NCI-H187 (cell line): ENCODE measurements at places on chromosomes 11 and 22.
A peak's percentile ranks its signal among the peaks of the same experiment; 100 is the strongest.

GRCh38 chr11:127193950-127194349 is 193.4 kb upstream of the KIRREL3 start:
- DNase-seq = no peak

GRCh38 chr11:115887727-115888126 is 383.5 kb upstream of the CADM1 start:
- DNase-seq = no peak

GRCh38 chr22:45984316-45984916 is 7.5 kb upstream of the WNT7B start:
- DNase-seq = no peak

- no peak for DNase-seq
Observed at GRCh38 chr11:11442791-11443190, 89.7 kb upstream of the CSNK2A3 start.

DNA sequence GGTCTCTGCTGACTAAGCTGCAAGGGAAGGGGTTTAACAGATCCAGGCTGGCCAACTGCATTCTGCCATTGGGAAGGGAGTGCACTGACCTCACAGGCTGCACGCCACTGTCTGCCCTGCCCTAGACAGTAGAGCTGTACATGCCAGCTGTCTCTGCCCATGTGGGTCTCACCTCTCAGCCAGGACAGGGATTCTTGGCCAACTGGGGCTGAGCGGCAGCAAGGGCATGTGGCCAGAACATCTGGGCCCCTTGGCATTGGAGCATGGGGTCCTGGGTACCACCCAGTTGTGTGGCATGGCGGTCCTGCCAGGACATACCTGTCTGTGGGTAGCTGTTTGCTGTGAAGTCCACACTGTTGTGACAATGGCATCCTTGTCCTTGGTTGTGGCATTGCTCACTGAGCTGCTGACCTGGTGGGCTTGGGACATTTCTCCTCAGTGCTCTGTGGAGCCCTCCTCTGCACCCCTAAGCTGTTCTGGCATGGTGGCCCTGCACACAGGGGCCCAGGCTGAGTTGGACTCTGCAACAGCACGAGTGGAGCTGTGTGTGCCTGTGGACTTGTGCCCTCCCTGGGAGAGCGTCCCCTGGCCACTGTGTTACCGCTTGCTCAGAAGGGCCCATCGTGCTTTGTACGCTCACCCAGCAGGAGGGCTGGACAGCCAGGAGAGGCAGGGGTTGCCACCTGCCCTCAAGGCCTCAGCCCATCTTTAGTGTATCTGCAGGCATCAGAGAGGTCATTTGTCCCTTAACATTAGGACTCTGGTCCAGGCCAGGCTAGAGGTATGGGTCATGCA is 46.7 kb downstream of the MED15 start:
- no peak for DNase-seq

GRCh38 chr22:20296598-20296997 is 23.3 kb downstream of the DGCR6L start:
- no peak for DNase-seq

DNA sequence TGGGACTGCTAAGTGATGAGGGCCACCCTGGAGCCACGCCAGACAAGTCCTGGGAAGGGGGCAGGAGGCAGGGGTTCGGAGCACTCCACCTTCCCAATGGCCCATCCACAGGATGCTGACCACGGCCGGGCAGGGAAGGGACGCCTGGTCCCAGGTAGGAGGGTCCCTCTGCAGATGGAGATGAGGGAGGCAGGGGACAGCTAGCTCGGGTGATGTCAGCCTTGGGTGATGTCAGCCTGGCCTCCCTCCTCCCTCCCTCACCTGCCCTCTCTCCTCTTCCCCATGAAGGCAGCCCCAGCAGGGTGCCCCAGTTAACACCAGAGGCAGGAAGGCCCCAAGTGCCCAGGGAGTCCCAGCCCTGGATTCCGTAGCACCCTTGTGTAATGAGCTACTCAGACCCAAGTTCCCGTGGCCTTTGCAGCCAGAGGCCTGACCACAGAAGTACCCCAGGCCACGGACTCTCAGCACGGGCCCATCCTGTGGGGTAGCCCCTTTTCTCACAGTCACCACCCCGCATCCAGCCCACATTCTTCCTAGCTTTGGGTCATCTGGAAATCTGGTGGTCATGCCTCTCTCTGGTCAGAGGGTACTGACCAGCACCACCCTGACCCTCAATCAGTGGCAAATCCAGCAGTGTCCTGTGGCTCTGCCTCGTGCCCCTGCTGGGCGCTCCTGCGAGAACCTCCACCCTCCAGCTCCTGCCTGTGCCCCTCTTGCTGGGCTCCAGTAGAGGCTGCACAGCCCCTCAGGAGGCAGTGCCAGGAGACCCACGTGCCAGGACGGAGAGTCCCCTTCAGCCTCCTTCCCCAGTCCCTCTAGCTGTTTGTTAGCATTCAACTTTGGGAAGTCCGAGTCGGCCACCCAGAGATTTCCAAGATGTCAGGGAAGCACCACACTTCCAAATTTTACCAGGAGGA is 47.4 kb downstream of the SHANK2 start:
- no peak for DNase-seq

DNA sequence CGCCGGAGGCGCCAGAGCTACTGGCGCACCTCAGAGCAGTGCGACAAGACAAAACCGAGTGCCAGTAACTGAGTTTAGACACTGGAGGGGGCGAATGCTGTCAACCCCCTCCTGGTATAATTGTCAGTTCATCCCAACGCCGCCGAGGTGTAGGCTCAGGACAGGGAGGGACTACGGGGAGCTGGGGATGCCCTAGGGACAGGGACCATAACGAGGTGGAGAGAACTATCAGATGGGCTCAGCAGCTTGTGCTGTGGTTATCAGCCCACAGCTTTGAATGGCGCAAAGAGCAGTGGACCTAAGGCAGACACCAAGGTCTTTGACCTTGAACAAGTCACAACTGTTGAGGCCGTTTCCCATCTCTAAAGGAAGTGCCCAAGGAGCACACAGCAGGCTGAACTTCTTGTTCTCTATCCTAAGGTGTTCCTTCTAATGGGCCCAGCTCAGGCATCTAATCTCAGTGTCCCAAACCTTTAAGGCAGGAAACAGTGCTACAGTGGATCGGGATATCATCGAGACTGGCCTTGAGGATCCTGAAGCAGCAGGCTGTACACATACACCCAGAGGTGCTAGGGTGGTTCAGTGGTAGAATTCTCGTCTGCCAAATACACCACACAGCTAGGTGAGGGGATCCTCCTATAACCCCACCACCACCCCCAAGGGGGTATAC is 958 bp upstream of the TUT1 start:
- DNase-seq = no peak

DNA sequence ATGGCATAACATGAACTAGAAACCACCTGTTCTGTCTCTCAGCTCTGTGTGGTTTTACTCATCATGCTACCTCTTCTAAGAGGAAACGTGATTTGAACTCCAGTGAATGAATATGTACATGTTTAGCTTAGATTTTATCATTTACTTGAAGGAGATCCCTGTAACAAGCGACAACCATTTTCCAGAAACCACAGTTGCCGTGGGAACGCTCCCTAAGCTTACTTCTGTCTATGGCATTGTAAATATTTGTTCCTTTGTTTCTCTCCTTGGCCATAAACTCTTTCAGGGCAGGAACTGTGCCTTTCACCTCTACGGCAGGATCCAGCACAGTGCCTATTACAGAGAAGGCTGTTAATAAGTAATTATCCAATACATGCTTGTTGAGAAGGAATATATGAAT is 17.1 kb upstream of the TPH1 start:
- peak; percentile 7 for DNase-seq

GRCh38 chr11:118061586-118062125 is 15.2 kb upstream of the TMPRSS4 start:
- no peak for DNase-seq

- DNase-seq = no peak
Observed at GRCh38 chr11:13924801-13925327, 37.7 kb upstream of the SPON1 start.

DNA sequence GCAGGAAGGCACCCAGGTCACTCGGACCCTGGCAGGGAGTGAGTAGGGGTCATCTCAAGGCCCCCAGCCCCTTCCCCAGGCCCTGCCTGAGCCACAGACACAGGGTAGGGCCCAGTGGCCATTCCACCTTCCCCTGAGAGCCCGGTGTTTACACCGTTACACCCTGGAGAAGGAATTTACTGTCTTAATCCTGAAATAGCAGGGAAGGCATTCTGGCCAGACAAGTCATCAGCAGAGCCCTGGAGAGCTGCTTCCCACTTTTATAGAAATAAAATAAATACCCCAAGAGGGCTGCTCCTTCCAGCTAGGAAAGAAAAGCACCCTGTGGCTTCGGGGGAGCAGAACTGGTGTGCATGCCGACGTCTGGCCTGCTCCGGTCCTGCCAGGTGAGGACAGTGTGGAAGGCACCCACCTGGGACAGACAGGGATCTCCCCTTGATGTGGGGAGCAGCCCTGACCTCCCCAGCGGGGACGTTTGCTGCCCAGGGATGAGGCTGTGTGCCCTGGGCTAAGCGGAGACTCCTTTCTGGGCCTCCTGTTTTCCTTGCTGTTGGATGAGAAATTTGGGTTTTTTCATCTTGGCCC is 180.0 kb downstream of the MN1 start:
- DNase-seq = no peak

DNA sequence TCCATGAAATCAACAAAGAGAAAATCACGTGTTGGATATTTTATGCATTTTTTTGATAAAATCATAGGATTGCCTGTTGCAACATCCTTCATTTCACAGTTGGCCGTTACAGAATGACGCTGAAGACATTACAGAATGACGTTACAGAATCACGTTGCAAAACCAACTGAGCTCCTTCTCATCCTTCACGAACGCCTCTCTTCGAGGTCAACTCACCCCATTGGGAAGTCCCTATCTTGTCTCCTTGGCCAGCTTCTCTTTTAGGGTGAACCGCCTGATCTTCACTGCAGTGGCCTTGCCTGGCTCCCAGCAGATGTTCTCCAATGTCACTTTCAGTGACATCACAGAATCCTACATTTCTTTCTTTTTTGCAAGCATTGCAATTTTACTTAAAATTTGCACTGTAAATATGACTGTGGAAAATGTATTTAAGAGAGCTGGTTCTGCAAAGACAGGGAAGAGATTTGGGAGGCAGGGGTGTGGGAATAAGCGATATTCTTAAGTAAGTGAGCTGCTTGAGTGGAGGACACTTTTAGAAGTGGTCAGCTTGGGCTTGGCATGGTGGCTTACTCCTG is 5.1 kb downstream of the KRTAP5-7 start:
- DNase-seq = no peak

DNA sequence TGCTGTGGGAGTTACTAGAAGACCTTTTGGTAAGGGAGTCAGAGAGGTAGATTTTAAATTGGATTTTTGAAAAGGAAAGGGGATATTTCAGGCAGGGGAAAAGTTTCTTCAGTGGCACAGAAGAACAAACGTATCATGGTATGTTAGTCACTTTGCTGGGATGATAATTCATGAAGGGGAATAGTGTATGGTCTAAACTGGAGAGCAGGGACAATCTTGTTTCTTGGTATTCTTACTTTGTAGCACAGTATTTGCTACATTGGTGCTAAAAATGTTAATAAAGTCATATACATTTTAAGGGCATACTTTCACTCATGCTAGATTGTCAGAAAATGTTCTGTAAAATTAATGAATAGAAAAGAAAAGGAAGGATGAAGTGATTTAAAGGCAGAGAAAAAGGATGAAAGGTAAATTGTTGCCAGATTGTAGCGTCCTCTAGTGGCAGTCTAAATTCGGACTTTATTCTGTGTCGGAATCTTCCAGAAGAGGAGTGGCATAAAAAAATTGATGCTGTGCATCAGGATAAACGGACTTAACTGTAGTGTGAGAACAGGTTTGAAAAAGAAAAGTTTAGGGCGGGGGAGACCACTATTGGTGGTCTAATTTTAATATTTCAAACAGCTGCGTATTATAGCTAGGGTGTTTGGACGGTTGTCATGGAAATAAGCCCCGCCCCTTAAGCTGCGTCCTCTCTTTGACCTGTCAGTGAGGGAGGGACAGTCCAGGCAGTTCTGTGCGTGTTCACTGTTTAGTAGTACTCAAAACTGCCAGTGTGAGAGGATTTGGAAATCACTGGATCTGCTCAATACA is at the start of gene BCO2:
Gene BCO2 (plus strand): TSS at position 724 of the 810 bp plus-strand sequence. CDS start 90 bp downstream, outside the sequence.
- DNase-seq = peak; percentile 5

GRCh38 chr11:28539239-28540030 is 431.2 kb downstream of the METTL15 start:
- no peak for DNase-seq

DNA sequence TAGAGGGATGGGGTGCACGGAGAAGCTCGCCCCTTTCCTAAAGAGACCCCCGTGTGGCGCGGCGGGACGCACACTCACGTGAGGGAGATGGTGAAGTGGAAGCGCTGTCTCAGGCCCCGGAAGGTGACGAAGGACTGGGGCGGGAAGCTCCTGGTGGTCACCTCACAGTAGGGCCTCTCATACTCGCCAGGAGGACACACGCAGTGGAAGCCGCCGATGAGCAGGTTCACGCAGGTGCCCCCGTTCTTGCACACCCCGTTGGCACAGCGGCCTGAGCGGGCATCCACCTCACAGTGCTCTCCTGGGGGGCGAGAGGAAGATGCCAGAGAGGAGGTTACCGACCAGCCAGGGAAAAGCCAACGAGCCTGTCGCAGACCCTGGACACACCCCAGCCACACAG is 98.3 kb downstream of the CELSR1 start:
- DNase-seq = no peak

GRCh38 chr11:86687185-86687778 is 14.9 kb upstream of the ME3 start:
- DNase-seq = no peak

GRCh38 chr22:23251445-23252093 is 71.3 kb downstream of the BCR start:
- DNase-seq = no peak

- no peak for DNase-seq
Observed at GRCh38 chr11:31412946-31413345, 43.3 kb downstream of the DNAJC24 start.

- no peak for DNase-seq
Observed at GRCh38 chr11:34397120-34397519, 39.3 kb upstream of the ABTB2 start.

DNA sequence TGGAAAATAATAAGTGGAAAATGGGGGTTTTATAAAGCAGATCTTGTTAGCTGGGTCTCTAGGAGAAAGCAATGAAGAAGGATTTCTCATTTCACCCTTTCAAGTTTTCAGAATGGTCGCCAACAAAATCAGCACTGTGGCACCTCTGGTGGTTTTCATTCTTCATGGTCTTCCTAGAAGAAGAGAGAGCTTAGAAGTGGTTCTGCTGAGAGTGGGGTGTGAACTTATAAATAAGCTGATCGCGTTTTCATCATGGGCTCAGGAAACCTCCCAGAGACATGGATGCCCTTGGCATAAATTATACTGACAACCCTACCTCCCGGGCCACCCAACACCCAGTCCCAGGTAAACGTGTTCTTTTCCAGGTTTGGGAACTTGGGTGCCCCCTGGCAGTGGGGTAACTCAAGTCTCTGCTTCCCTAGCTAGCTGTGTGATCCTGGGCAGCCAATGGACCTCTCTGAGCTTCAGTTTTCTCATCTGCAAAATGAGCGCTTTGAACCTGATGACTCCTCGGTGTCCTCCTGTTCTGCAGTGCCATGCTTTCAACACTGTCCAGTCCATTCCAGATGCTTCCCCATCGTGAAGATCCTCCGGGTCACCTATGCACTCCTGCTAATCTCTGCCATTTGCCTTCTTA is 72.6 kb upstream of the GRAMD1B start:
- DNase-seq = no peak
